Activated T-helper 1 cell treated with anti-CD3 and anti-CD28 coated beads, Interleukin-12 subunit alpha, Interleukin-12 subunit beta, Interleukin-2, Interleukin-4 antibody, amounts not matched to agents 30 ng/mL and 10 ng/mL and 1 ng/mL, durations not matched to agents 14 hours and 24 hours and 36 hours (primary cell): ENCODE measurements at places on chromosomes 12 and 14.

- no peak overlapping the region for H3K4me3 ChIP-seq
- DNase-seq = no peak
These were observed 17.3 kb upstream of the LIN7A start for GRCh38 chr12:80954857-80955520.

- no peak overlapping the region for H3K27ac ChIP-seq
- no peak for DNase-seq
- H3K36me3 ChIP-seq = no peaks in the 10 kb centered on the region
- no peak overlapping the region for H3K4me3 ChIP-seq
These were observed 32.4 kb downstream of the PTPN21 start for GRCh38 chr14:88522393-88522792.

- no peak for DNase-seq
- no peak overlapping the region for H3K27ac ChIP-seq
- no peaks in the 10 kb centered on the region for H3K36me3 ChIP-seq
- no peak overlapping the region for H3K4me3 ChIP-seq
- no peaks in the 10 kb centered on the region for H3K4me1 ChIP-seq
- H3K27me3 ChIP-seq = peaks cover 5% of the 10 kb centered on the region
These were observed 37.2 kb upstream of the RBM19 start for GRCh38 chr12:114003286-114003685.

- H3K27ac ChIP-seq = no peak overlapping the region
- no peak for DNase-seq
- no peaks in the 10 kb centered on the region for H3K27me3 ChIP-seq
- H3K4me3 ChIP-seq = no peak overlapping the region
- peaks cover 3% of the 10 kb centered on the region for H3K36me3 ChIP-seq
These were observed 166.4 kb upstream of the LMNTD1 start for GRCh38 chr12:25719505-25719904.

- H3K4me1 ChIP-seq = peaks cover 14% of the 10 kb centered on the region
- no peak overlapping the region for H3K27ac ChIP-seq
- DNase-seq = no peak
- peaks cover 3% of the 10 kb centered on the region for H3K27me3 ChIP-seq
- no peak overlapping the region for H3K4me3 ChIP-seq
These were observed 25.4 kb upstream of the TESC start for GRCh38 chr12:117124421-117125271.

- H3K27me3 ChIP-seq = no peaks in the 10 kb centered on the region
- H3K36me3 ChIP-seq = peaks cover 48% of the 10 kb centered on the region
- no peak overlapping the region for H3K4me3 ChIP-seq
- DNase-seq = no peak
These were observed 8.5 kb downstream of the C12orf75 start for GRCh38 chr12:105338966-105339365.

- H3K36me3 ChIP-seq = peaks cover 1% of the 10 kb centered on the region
- no peaks in the 10 kb centered on the region for H3K27me3 ChIP-seq
- peak overlapping the region; percentile 80 for H3K4me3 ChIP-seq
These were observed 64.9 kb downstream of the SPRING1 start for GRCh38 chr12:116672842-116673516.
